Left renal pelvis (tissue), 4 donors: ENCODE measurements at places on chromosomes 11 and 22. TPM values are rescaled to one million over a fixed set of nuclear protein-coding genes. Genes with fewer than 3 reads are reported as not detected.

GRCh38 chr11:34280945-34281872 lies 76.6 kb downstream of the ABTB2 start:
- no peak for DNase-seq

- DNase-seq, result no peak
Observed at GRCh38 chr22:19271856-19272535, 19.5 kb downstream of the CLTCL1 start.

GRCh38 chr11:61994981-61995380 lies 27.5 kb upstream of the FTH1 start:
- no peak for DNase-seq

The EFEMP2 gene
- 127 TPM for polyA plus RNA-seq

The PANX2 gene
- 1.8 TPM for polyA plus RNA-seq

The OR9G4 gene
- polyA plus RNA-seq, result not detected

GRCh38 chr22:19350476-19350859 lies 58.9 kb upstream of the CLTCL1 start:
- no peak for DNase-seq

DNA sequence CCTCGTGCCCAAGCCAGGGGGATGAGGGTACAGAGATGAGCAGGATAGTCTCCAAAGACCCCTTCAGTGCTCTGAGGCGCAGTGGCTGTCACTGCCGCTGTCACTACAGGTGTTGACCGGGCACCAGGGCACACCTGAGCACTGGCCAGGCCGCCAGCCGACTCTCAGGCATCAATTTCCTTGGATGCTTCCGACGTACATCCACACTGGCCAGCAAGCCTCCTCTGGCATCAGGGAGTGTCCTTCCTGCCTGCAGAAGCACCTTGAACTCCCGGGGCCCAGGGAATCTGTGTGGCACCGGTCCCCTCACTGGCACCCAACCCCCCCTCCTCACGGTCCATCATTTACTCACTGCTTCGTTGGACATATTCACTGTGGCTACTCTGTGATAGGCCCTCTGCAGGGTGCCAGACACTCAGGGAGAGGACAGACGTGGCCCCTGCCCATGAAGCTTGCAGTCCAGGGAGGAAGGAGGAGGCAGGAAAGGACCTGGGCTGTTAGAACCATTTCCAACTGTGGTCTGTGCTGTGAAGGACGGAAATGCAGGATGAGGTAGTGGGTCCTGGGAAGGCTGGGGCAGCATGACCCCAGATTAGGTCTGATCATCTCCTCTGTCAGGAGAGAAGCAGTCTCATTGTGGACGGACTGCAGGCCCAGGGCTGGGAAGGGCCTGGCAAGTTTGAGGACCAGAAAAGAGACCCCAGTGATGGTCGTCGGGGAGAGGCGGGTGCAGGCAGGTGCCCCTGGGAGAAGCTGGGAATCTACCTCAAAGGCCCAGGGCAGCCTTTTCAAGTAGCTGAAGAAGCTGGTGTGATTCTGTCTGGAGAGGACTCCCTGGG lies 46.3 kb upstream of the ANO1 start:
- no peak for DNase-seq
